ENCODE measurements at places on chromosomes 3 and 15.

DNA sequence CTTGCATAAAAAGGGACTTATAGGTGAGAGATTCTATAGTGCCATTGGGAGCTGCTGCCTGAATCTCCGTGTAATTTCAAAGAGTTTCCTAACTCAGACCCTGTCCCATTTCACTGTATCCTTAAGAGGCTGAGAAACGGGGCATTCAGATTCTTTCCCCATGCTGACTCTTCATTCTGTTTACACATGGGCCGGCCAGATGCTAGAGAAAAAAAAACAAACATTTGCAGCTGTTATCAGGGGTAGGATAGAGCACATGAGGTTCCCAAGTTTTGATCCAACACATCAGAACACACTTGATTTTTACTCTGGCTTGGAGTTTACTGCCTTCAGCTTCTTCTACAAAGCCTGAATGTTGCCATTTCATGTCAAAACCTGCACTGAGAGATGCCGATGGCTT lies 215.9 kb upstream of the TPRG1 start:
- no peak for DNase-seq

DNA sequence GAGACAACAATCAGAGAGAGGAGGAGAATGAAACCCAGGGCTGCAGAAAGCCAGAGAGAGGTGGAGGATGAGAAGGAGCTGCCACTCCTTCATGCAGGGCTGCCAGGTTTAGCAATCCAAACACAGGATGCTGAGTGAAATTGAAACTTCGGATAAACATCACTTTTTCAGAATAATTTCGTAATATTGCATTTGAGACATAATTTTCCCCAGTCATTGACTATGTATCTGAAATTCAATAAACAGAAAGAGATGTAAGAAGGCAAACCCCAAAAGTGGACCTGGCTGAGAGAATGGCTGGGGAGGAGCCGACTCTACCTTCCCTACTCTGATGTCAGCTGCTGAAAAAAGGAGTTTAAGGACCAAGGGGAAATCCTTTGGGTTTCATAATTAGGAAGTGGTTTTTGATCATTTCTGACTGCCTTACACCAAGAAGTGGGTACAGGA lies 33.8 kb downstream of the SLC9A9 start:
- DNase-seq, result no peak

- DNase-seq, result no peak
These were observed 30.6 kb downstream of the CTSH start for GRCh38 chr15:78914027-78914764.

- DNase-seq, result no peak
These were observed 391.8 kb downstream of the VPS13C start for GRCh38 chr15:61668444-61668843.

DNA sequence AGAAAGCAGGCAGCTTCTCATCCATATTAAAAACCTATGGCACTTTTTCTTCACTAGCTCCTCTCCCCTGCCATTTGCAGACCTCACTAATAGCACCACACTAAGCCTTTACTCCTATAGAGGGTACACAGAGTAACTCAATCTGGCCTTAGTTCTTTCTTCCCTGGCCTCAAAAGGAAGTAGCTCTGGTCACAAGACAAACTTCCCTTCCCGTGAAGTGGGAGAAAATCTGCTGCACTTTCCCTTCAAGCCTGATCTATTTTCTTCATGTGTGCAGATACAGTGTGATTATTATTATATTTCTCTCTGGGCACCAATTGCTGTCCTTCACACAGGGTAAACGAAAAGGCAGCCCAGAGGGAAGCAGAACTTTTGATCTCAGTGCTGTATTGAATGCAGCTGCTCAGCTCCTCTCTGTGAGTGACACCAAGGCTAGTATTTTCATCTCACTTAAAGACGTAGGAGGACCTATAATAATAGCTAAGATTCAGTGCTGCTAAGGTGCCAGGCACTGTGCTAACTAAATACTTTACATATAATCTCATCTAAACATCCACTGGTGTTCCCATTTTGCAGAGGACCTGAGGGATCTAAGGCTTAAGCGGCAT lies 61.9 kb upstream of the RASGRP1 start:
- DNase-seq, result no peak

DNA sequence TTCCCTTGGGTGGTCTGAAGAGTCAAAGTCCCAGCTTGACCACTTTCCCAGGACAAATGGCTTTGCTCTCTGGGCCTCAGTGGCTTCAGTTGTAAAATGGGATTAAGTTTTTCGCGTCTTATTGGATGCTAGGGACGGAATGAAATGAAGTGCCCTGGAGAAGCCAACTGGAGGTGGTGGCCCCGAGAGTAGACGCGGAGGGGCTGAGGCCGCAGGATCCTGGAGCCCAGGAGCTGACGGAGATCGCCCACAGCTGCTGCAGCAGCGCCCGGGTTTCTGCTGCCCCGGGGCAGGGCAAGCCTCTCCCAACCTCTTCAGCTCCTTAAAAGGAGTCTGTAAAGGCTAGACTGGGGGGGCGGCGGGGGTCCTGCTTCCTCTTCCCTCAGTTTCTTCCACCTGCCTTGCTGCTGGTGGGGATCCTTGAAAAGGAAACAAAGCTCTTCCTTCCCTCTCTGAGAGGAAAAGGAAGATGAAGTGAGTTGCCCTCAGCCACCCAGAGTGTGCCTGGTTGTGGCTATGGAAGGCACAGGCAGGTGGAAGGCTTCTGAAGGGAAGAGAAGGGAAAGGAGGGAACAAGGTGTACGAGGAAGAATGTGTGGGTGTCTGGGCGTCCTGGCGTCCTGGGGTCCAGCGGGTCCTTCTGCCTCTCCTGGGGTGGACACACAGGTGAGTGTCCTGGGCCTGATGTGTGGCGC lies 967 bp upstream of the BNC1 start:
- DNase-seq, result no peak

DNA sequence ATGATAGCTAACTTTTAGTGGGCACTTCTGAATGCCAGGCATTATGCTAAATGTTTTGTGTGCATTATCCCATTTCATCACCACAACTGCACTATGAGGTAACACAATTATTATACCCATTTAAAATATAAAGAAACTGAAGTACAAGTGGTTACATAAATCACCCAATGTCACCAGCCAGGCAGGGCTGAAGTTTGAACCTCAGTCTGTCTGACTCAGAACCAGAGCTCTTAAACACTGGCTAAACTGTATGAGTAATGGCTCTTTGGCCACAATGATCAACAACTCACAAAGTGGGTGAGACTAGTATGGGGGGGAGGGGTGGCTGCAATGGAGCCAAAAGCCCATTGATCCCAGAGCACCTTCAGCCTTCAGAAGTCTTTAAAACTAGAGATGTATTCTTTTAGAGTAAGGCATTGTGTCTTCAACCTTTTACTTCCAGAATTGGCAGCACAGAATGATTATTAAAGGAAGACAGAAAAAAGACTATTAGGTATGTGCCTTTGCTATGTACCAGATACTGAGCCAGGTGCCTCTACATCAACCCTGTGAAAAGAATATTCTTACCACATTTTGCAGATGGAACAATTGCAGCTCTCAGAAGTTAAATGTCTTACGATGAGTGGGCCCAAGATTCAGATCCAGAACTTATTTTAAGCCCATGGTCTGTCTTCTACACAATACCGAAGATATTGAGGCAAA lies 166.9 kb downstream of the UACA start:
- DNase-seq, result no peak

GRCh38 chr15:39310633-39311032 lies 270.2 kb upstream of the THBS1 start:
- DNase-seq, result no peak

- DNase-seq, result no peak
These were observed 20.1 kb downstream of the MAPKAPK3 start for GRCh38 chr3:50637011-50637410.

GRCh38 chr3:113834983-113835382 lies 3.6 kb upstream of the GRAMD1C start:
- no peak for DNase-seq

DNA sequence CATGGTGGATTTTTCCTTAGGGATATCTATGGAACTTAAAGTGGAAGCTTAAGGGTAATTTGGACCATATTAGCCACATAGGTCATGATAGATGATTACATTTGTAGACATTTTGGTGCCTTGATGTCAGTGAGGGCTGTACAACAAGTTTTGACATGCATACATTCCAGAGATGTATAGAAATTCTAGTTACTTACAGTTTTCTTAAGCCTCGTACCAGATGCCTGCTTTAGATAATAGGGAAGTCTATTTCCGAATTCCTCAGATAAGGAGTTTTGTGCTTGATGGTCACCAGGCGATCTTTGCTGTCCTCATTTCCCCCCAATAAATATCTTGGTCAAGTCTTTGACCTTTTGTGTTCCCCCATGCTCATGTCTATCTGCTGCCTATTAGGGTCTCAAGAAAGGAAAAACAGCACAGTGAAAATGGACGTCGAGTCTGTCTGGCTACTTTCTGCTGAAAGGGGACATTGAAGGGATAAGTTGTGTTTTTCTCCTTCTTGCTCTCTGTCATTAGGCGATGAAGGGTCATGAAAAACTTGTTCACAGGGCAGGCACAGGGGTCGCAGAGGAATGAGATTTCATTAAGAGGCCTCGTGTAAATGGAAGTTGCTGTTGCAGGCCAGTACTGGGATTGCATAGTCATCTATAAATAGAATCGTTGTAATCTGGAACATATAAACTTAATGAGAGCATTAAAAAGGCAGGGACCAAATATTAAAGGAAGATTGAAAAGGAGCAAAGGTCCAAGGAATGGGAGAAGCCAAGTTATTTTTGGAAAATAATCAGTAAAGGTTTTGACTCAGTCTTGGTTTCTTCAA lies 20.0 kb upstream of the SENP7 start:
- no peak for DNase-seq

- no peak for DNase-seq
These were observed 325.8 kb downstream of the PTPRG start for GRCh38 chr3:61887206-61887605.

- DNase-seq, result no peak
These were observed 92.1 kb downstream of the DTWD1 start for GRCh38 chr15:49712846-49713450.

DNA sequence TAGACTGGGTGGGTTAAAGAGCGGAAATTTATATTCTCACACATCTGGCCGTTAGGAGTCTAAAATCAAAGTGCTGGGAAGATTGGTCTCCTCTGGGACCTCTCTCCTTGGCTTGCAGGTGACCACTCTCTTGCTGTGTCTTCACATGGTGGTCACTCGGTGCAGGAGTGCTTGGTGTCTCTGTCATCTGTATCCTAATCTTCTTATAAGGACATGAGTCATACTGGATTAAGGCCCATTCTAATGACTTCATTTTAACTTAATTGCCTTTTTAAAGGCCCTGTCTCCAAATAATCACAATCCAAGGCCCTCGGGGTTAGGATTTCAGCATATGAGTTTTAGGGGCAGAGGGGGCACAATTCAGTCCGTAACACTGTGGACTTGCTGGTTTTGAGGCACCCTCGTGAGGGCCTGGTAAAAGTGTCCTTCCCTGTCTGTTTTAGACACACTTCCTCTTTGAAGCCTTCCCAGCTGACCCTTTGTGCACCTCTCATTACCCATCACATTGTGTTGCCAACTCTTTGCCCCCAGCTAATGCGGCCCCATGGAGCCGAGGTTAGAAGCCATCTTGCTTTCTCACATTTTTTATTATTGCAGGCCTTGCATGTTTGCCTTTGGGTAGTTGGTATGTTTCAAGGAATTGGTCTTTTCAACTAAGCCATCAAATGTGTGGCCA lies 3.2 kb downstream of the XYLB start:
- no peak for DNase-seq

- DNase-seq, result no peak
These were observed 6.9 kb downstream of the SEMA5B start for GRCh38 chr3:123020709-123021108.

DNA sequence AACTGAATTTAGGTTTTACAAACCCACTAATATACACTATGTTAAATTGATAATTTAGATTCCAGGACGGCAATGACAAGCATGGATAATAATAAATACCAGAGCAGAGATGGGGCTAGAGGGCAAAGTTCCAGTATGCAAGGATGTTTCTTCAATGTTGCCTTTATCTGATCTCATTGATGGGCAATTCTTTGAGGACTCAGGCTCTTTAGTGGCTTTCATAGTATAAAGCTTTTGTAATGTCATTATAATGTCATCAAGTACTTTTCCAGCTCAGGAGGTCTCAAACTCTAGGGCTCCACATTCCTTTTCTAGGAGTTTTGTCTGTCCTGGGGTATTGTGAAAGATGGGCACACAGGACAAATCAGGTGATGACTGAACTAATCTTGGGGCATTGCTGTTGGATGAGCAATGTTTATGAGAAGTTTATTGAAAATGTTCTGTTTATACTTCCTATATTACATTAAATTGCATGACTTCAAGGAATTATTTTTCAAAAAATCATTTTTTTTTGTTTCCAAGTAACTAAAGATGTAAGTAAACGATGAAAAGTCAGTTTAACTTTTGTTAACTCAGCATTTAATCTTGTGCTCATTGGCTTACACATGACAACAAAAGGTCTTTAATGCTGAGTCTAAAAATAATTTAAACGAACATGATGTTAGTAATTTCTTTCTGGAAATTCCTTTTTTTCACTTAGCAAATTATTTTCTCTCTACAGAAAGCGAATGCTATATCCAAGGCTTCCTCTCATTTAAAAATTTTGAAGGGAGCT lies 116.4 kb downstream of the OXSM start:
- DNase-seq, result no peak

GRCh38 chr3:905217-905616 lies 187.6 kb upstream of the CNTN6 start:
- no peak for DNase-seq

DNA sequence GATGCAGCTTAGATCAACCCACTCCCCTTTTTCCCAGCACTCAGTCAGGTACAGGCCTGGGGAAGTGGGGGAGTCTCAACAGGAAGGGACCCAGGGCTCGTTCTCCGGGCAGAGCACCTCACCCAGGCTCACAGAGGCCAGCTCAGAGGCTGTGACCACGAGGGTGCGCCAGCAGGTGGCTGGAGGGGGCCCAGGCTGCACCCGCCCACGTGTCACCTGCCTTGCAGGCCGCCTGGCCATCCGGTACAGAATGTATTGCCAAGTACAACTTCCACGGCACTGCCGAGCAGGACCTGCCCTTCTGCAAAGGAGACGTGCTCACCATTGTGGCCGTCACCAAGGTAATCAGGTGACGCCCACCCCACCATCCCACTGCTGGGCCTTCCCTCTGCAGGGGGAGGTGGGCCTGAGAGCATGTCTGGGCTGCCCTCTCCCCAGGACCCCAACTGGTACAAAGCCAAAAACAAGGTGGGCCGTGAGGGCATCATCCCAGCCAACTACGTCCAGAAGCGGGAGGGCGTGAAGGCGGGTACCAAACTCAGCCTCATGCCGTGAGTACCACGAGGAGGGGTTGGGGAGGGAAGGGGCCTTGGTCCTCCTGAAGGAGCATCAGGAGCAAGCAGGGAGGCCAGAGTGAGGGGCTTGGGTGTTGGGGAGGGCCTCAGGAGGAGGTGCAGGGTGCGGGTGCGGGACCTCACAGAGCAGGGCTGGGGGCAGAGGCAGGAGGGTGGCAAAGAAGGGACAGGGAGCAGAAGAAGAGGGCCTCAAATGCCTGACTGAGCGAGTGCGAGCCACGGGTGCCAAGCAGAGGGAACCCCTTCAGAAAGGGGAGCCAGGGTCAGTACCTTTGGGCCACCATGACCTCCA lies 14.0 kb upstream of the LMAN1L start:
- no peak for DNase-seq

GRCh38 chr3:185715091-185715490 lies 109.8 kb downstream of the IGF2BP2 start:
- DNase-seq, result no peak

- DNase-seq, result no peak
These were observed 226.6 kb upstream of the HES1 start for GRCh38 chr3:193909387-193909786.

Measured in BE2C (cell line).